ENCODE measurements at places on chromosomes 16 and 17.

DNA sequence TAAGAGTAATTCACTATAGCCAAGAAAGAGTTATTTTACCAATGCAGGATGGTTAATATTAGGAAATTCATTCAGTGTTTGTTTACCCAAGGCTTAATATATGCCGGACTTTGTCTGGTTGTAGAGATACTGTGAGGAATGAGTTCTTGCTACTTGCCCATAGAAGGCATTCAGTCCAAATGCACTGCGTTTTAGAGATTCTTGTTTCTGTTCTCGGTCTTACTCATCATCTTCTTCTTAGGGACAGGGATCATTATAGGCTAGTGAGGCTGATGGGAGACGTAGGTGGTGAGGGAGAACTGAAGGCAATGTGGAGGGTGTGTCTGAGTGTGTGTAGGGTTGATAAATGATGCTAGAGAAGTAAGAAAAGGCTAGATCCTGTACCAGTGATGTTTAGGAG, 90.7 kb downstream of the OR1D5 start:
- DNase-seq: no peak

- DNase-seq: no peak
Observed at GRCh38 chr16:61277849-61278248, 758.4 kb downstream of the CDH8 start.

DNA sequence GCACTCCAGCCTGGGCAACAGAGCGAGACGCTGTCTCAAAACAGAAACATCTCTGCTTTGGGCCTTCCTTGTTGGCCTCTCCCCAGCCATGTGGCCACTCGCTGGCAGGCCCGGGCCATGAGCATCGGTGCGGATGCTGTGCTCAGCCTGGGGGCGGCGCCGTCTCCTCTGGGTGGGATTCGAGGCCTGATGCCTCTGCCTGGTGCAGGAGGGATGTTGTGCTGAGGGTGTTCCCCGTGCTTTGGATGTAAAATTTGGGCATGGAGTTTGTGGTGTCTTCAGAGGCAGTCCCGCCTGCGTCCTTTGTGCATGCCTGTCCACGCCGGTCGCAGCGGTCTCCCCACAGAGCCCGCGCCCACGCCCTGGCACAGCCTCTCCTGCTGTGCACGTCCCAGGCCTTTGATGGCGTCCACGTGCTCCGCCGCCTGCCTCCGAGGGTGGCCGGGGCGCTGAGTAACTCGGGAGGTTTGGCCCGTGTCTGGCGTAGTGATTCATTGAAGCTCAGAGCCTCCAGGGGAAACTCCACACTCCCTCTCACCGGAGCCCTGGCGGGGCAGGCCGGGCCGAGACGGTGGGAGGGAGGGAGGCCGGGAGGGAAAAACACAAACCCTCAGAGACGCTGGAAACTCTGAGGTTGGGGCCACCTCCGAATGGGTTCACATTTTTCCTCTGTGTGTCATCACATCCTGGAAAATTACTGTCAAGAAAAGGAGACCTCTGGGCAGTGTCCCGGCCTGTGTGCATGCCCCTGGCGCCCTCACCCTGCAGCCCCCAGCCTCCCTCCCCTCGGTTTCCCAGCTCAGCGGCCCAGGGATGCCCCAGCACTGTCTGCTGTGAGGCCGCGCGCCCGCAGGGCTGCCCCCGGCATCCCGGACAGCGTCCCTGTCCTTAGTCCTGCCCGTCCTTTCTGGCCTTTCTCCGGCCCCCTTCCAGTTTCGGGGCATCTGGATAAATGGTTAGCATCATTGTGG, 19.0 kb downstream of the CENPX start:
- peak; percentile 65 for DNase-seq

DNA sequence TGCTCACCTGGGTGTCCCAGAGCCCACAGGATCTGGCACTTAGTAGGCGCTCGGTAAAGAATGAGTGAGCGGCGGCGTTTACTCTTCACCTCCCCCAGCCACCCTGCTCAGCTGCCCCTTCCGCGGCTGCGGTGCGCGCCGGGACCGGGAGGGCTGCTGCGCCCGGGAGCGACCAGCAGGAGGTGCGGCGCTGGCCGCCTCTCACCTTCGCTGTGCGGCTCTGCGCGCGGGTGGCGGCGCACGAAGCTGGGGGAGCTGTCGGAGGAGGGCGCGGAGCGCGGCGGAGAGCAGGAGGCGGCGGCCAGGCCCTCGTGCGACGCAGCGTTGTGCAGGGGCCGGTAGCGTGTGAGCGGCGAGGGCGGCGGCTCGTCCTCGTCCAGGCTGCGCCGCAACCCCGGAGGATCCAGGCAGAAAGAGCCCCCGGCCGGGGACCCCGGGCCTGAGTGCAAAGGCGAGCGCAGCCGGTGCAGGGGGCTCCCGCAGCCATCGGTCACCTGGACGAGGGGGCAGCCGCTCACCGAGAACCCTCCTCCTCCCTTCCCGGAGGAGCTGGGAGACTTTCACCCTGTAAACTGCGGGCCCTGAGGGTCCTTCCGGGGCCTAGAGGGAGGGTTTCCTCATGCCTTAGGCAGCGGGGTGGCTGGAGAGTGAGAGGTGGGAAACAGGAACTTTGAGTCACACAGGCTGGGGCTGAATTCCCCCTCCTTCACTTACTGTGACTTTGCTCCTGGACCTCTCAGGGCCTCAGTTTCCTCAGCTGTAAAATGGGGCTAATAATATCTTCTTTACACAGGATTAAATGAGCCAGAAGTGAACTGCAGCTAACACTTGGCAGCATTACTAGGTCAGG, 12.5 kb downstream of the SAMD14 start:
- peak; percentile 86 for DNase-seq

DNA sequence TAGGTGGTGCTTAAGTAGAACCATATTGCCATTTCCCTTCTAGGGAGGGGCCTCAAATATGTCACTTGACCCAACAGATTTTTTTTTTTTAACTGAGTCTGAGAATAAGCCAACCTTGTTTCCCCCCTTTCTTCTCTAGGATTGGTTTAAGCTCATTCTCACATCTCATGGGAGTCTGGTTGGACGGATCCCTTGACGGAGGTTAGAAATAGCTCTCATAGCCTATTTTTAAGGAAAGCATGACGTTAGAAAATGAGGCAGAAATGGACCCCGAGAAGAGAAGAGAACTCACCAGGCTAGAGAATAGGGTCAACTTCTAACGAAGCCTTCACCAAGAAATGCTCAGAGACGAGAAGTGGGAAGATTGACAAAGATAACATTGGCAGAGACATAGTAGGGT, 95.1 kb upstream of the ZFHX3 start:
- DNase-seq: no peak

GRCh38 chr17:77854083-77854758, 104.3 kb upstream of the TNRC6C start:
- DNase-seq: no peak

- DNase-seq: no peak
Observed at GRCh38 chr17:46072998-46073397, 73.9 kb downstream of the STH start.

DNA sequence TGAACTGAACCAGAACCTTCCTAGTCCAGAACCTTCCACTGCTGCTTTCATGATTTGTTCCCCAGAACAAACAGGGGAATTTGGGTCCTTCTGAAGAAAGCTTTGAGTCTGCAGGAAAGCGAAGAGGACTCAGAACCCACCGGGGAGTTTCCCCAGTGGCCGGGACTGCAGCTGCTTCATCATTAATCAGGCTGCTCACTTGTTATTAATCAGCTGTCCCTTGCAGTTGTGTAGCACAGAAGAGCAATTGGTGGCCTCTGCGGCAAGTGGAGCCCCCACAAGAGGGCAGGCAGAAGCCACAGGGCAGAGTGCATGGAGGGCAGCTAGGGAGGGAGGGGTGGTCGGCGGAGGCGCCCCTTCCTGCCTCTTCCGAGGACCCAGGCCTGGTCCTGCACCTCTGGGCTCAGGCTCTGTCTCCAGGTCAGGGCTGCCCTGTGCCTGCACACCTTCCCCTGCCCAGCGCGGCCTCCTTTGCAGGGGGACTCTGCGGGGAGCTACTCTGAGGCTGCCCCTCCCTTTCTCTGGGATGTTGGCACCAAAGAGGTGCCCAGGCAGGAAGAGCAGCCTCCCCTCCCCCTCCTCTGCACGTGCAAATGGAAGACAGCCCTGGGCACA, 6.9 kb downstream of the CCL17 start:
- DNase-seq: no peak

GRCh38 chr16:49061137-49061714, 220.4 kb downstream of the CBLN1 start:
- no peak for DNase-seq

DNA sequence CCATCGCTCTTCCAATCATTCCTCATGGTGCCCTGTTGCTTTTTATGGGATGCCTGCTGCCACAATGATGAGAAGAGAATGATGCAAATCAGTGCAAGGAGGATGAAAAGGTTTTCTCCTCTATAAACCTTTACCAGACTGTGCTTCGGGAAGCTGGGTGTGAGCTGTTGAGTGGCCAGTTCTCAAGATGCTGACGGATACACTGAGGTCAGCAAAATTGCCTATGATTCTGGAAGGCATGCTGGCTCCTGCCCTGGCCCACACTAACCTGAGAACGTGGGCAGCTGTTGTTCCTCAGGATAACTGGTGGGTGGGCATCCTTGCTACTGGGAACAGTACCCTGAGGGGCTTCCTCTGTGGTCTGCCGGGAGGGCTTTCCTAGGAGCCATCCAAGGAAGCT, 795 bp upstream of the PIRT start:
- DNase-seq: no peak

DNA sequence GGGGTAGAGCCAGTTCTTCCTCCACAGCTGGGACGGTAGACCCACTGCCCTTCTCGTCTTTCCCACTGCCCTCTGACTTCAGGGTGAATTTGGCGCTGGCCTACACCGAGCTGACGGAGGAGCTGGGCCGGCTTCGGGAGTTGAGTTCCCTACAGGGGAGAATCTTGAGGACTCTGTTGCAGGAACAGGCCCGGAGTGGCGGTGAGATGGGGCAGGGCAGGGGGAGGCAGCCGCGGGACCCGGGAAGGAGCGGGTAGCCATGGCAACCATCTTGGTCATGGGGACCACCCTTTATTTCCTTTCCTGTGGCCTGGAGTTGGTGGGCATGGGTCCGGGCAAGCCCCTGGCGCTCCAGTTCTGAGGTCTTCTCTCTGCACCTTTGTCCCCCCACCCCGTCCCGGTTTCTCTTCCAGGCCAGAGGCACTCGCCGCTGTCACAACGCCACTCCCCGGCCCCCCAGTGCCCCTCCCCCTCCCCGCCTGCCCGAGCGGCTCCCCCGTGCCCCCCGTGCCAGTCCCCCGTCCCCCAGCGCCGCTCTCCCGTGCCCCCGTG, 14.4 kb downstream of the TBKBP1 start:
- no peak for DNase-seq

DNA sequence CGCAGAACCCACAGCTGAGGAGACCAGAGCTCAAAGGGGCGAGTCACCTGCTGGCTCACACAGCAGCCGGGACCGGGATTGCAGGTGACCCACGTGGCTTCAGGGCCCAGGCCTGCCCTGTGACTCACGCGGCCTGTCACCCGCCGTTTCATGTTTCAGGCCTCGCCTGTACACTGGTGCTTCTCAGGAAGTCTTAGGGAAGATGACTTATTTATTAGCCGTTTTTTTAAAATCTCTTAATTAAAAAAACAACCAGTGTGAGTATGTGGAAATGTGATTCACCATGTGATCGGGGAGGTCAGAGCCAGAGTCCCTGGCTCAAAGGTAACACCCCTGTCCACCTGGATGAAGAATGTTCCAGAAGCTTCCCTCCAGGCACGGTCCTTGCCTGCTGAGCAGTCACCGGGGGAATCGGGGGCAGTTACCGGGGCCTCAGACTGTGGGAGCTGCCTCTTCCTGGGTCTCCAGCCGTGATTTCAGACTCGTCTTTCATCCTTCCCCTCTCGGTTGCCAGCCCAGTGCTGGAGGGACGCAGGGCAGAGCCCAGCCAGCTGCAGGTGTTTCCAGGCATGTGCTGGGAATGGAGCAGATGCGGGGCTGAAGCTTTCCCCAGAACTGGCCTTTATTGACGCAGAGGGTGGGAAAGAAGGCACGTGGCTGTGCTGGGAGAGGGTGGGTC, 49.3 kb downstream of the CMIP start:
- DNase-seq: no peak

DNA sequence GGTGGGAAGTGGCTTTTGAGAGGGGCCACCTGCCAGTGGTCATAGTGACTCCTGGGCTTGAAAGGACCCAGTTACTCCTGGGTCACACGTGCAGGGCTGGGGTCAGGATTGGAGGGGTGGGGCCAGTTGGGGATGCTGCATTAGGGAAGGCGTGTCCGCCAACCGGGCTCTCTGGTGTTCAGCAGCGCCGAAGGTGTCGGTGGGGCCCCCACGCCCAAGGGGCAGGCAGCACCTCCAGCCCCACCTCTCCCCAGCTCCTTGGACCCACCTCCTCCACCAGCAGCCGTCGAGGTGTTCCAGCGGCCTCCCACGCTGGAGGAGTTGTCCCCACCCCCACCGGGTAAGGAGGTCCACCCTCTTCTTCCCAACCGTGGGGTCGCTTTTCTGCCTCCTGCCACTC, 9.5 kb downstream of the ABI3 start:
- no peak for DNase-seq

DNA sequence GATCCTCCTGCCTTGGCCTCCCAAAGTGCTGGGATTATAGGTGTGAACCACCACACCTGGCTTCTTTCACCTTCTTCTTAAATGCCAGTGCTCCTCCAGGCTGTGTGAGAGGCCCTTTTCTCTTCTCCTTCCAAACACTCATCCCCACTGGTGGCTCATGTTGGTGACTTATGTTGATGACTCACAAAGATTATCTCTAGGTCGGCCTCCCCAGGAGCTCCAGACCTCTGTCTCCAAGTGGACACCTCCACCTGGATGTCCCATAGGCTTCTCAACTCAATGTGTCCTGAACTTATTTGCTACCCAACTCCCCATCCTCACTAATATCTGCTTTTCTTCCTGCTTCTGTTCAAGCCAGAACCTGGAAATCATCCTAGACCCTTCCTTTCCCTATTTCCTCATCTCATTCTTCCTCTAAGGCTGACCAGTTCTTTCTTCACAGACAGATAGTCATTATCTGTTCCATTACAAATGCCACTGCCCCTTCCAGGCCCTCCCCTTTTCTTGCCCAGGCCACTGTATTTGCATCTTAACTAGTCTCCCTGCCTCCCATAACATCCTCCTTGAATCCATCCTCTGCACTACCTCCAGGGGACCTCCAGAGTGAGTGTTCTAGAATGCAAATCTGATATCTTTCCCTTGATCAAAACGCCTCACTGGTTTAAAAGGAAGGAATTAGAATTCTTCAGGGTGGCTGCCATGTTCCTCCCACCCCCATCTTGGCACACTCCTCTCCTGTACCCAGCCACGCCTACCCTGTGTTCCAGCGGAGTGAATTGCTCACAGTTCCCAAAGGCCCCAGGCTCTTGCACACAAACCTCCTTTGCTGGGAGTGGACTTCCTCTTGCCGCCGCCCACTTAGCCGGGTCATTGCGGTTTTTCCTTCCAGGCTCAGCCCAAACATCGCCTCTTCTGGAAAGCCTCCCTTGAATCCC, 34.8 kb upstream of the FBXO47 start:
- no peak for DNase-seq

GRCh38 chr17:19298569-19299213, 61.5 kb downstream of the EPN2 start:
- DNase-seq: no peak
